ENCODE measurements at places on chromosomes 16 and 17.

DNA sequence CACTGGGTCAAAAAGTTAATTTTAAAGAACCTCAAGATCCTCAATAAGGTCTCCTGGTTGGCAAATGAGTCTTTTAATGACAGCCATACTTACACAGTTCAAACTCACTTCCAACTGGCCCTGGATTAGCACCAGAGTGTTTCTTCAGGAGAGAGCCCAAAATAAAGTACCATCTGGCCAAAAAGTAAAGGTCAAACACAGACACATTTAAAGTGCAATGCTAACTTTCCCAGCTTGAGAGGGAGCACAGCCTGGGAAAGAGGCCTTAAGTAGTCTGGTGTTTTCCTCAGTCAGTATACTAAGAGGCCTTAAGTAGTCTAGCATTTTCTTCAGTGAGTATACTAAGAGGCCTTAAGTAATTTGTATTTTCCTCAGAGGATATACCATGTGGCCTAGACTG lies 46.6 kb upstream of the ERN1 start:
- no peak overlapping the region for H3K4me3 ChIP-seq
- no peaks in the 10 kb centered on the region for H3K27me3 ChIP-seq
- no peak for DNase-seq
- peaks cover 22% of the 10 kb centered on the region for H3K36me3 ChIP-seq
- H3K4me1 ChIP-seq = no peaks in the 10 kb centered on the region

DNA sequence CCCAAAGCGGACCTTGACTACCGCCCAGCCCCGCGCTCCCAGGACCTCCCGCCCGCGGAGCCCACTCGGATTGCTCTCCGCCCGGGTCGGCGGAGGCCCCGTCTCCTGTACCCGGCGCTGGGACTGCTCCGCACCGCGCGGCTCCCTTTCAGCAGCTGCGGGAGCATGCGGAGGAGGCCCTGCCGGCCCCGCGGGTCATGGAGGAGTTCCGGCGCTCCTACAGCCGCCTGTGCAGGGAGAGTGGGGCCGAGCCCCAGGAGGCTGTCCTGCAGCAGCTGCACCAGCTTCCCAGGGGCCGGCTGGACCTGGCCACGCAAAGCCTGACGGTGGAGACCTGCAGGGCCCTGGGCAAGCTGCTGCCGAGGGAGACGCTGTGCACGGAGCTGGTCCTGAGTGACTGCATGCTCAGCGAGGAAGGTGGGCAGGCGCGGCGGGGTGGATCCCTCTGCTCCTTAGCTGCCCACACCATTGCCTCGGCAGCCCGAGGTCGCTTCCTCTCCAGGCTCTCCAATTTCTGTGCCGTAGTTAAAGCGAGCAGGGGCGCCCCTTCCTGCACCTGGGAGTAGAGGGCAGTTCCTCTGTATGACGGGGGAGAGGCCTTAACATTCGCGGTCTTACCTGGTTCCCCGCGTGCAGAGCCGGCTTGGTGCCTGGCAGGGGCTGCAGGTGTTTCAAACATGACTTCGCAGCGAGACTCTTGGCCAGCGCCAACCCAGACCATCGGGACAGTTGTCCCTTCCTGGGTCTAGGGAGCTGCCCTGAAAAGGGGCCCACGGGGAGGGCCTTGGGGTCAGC lies 539 bp downstream of the LRRC45 start:
- no peaks in the 10 kb centered on the region for H3K27me3 ChIP-seq
- H3K4me3 ChIP-seq = peak overlapping the region; percentile 75
- no peak overlapping the region for H3K27ac ChIP-seq
- no peak for DNase-seq
- H3K36me3 ChIP-seq = peaks cover 23% of the 10 kb centered on the region

DNA sequence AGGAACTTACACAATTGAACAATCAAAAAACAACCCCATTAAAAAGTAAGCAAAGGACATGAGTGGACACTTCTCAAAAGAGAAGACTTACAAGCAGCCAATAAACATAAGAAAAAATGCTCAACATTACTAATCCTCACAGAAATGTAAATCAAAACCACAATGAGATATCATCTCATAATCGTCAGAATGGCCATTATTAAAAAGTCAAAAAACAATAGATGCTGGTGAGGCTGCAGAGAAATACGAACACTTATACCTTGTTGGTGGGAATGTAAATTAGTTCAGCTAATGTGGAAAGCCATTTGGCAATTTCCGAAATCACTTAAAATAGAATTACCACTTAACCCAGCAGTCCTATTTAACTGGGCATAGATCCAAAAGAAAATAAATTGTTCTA lies 301.9 kb upstream of the KCNJ16 start:
- no peak overlapping the region for H3K4me3 ChIP-seq
- no peaks in the 10 kb centered on the region for H3K4me1 ChIP-seq
- DNase-seq = no peak
- H3K27me3 ChIP-seq = no peaks in the 10 kb centered on the region
- no peak overlapping the region for H3K27ac ChIP-seq

DNA sequence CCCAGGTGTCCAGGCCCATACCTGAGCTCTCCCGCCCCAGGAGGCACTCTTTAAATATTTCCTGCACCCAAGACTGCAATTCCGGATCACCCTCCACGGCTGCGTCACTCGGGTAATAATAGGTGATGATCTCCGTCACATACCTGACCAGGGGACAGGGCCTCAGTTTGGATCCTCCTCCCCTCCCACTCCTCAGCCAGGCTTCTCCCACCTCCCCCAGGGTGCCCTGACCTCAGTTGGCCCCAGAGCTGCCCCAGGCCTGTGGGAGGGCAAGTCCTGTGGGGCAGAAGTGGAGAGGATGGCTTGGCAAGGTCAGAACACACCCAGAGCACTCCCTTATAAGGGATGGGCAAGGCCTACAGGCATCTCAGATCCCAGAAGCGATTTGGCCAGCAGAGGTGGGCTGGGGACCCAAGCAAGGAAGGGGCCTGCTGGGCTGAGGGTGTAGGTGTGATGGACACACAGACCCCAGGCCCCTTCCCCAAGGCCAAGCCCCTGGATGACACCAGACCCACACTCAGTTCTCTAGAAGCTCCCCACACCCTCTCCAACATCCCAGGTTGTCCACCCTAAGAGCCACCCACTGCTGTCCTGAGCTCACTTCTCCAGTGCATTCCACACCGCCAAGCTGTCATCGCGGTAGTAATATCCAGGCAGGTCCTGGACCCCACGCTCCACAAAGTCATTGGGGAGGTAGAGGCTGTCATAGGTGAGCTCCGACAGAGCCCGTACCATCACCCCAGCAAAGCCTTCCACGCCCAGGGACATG lies 11.8 kb downstream of the ALOX12B start:
- H3K27me3 ChIP-seq = peaks cover 98% of the 10 kb centered on the region
- no peaks in the 10 kb centered on the region for H3K36me3 ChIP-seq
- H3K27ac ChIP-seq = no peak overlapping the region
- no peak for DNase-seq

GRCh38 chr17:20225162-20226115 lies 216.3 kb downstream of the SPECC1 start:
- H3K4me3 ChIP-seq = no peak overlapping the region
- no peaks in the 10 kb centered on the region for H3K27me3 ChIP-seq
- no peak for DNase-seq
- H3K4me1 ChIP-seq = peaks cover 6% of the 10 kb centered on the region

GRCh38 chr17:8391711-8392110 lies 5.9 kb downstream of the RNF222 start:
- H3K27me3 ChIP-seq = peaks cover 9% of the 10 kb centered on the region
- H3K36me3 ChIP-seq = no peaks in the 10 kb centered on the region
- no peak overlapping the region for H3K4me3 ChIP-seq
- H3K4me1 ChIP-seq = peaks cover 7% of the 10 kb centered on the region

- no peak overlapping the region for H3K27ac ChIP-seq
- no peaks in the 10 kb centered on the region for H3K36me3 ChIP-seq
- H3K4me3 ChIP-seq = no peak overlapping the region
- no peak for DNase-seq
Measured at GRCh38 chr17:66941249-66941648, 23.3 kb upstream of the CACNG4 start.

DNA sequence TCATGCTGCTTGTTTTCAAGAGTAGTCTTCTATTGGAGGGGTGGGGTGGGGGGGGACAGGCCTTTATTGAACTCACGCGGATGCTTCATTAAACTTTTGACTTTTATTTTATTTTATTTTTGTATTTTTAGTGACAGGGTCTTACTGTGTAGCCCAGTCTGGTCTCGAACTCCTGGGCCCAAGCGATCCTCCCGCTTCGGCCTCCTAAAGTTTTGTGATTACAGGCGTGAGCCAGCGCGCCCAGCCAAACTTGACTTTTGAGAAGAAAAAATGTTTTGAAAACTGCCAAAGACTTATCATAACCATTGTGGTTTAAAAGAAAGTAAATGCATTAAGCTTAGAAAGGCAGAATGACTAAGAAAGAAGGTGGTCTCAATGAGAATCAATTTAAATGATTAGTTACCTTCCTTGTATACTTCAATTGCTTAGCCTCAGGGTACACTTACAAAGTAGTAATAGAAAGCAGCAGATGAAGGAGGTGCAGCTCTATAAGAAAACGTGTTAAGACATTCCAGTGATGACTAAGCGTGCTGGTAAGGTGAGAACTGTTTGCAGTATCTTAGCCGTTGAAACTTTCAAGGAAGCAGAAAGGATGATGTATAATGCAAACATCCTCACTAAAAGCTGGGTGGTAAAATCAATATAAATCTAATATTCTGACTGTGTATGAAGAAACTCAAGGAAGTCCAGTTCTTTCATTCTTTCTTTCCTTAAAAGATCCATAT lies 1.2 kb downstream of the AP2B1 start:
- H3K4me3 ChIP-seq = peak overlapping the region; percentile 88
- no peak for DNase-seq
- no peaks in the 10 kb centered on the region for H3K27me3 ChIP-seq

- no peak overlapping the region for H3K27ac ChIP-seq
- H3K4me3 ChIP-seq = no peak overlapping the region
- no peak for DNase-seq
- no peaks in the 10 kb centered on the region for H3K36me3 ChIP-seq
Measured at GRCh38 chr16:31357324-31358109, 2.5 kb downstream of the ITGAX start.

GRCh38 chr16:8173111-8173644 lies 417.1 kb downstream of the TMEM114 start:
- no peak overlapping the region for H3K4me3 ChIP-seq
- H3K27me3 ChIP-seq = no peaks in the 10 kb centered on the region
- H3K36me3 ChIP-seq = no peaks in the 10 kb centered on the region

- no peak for DNase-seq
- H3K4me3 ChIP-seq = no peak overlapping the region
- no peaks in the 10 kb centered on the region for H3K36me3 ChIP-seq
- no peaks in the 10 kb centered on the region for H3K4me1 ChIP-seq
Measured at GRCh38 chr16:82509691-82510430, 116.9 kb upstream of the CDH13 start.

DNA sequence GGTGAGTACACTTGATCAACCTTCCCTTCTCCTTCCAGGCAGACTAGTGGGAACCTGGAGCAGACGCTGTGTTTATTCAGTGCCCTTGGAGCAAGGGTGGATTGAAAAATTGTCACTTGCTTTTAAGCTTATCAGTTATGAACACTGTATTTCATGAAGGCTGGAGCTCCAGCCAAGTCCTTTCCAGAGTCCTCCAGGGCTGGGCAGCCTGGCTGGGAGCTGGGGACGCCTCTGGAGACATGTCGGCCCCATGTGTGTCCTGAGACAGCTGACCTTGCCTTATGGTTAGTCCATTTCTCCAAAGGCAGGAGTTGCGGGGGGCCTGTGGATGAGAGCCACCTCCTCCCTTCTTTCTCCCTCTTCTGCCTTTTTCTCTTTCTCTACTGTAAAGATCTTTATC lies 67.0 kb downstream of the RAP1GAP2 start:
- no peak for DNase-seq
- H3K36me3 ChIP-seq = no peaks in the 10 kb centered on the region
- H3K27ac ChIP-seq = no peak overlapping the region

DNA sequence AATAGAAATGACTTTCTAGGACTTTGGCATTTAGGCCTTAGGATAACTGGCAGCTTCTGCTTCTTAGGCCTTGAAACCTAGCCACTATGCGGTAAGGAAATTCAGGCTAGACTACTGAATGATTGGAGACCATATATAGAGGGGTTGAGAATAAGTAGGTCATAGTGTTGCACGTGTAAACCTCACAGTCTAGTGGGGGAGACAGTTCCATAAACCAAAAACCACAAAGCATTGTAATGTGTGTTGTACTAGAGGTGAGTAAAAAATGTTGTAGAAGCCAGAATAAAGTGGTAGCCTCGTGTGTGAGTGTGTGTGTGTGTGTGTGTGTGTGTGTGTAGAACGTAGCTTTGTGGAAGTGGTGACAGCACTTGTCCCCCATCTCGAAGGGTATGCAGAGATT lies 188.5 kb downstream of the MAP2K6 start:
- no peaks in the 10 kb centered on the region for H3K36me3 ChIP-seq
- peak overlapping the region; percentile 81 for H3K27ac ChIP-seq
- peak; percentile 65 for DNase-seq
- peaks cover 41% of the 10 kb centered on the region for H3K4me1 ChIP-seq
- H3K4me3 ChIP-seq = no peak overlapping the region
- no peaks in the 10 kb centered on the region for H3K27me3 ChIP-seq

DNA sequence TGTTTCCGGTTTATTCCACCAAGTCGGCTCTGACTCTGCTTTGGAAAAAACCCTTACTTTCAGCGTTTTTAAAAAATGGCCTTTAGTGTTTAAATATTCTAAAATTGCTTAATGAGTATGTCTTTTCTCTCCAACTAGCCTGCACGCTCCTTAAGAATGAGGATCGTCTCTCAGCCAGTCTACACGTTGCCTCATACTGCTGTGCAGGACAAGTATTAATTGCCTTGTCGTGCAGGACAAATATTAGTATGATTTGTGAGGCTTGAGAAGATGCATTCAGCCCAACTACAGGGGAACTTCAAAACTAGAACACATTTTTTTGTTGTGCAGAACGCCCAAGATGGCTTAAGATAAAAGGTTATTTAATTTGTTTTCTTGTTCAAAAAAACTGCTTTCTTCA lies 61.2 kb downstream of the MARCHF10 start:
- no peaks in the 10 kb centered on the region for H3K4me1 ChIP-seq
- H3K27ac ChIP-seq = no peak overlapping the region
- no peak for DNase-seq
- no peak overlapping the region for H3K4me3 ChIP-seq
- no peaks in the 10 kb centered on the region for H3K27me3 ChIP-seq

GRCh38 chr17:16879686-16880085 lies 92.2 kb downstream of the TNFRSF13B start:
- no peak overlapping the region for H3K4me3 ChIP-seq
- no peaks in the 10 kb centered on the region for H3K36me3 ChIP-seq
- DNase-seq = no peak
- H3K27ac ChIP-seq = no peak overlapping the region
- H3K27me3 ChIP-seq = no peaks in the 10 kb centered on the region
- H3K4me1 ChIP-seq = no peaks in the 10 kb centered on the region
